ENCODE measurements at places on chromosomes 2 and 18.

GRCh38 chr2:100782380-100782878 lies 37.5 kb upstream of the NPAS2 start:
- no peak for DNase-seq

- DNase-seq = no peak
These were observed 45.7 kb downstream of the ICOS start for GRCh38 chr2:203982276-203982675.

GRCh38 chr2:193668557-193669323 lies 1474.0 kb upstream of the TMEFF2 start:
- DNase-seq = no peak

DNA sequence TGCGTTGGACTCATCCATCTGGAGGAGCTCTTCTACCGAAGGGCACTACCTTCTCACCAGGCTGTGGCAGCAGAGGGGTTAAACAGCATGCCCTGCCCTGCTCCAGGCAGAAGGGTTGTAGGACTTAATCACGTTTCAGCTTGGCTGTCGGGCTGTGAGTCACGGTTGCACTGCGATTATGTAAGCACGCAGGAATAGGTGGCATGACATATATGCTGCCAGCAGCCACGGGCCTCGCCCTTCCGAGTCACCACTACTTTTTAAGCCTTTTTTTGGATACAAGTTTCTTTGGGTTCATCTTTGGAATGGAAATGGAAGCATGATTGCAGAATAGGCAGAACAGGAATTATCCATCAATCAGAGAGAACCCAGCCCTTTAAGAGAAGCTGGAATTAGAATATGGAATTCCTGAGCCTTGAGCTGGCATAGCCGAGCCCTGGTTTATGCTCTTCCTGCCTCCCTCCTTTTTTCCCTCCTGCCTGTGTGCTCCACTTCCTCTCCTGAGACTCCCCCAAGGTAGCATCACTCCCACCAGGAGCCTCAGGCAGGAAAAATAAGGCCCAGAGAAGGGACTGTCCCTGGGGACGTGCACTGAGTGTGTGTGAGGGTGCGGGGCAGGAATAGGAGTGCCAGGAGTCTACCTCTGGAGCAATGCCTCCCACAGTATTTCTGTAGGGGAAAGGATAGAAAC lies 86.8 kb downstream of the SEMA4F start:
- no peak for DNase-seq

- no peak for DNase-seq
These were observed 41.9 kb upstream of the SETBP1 start for GRCh38 chr18:44638811-44639210.

DNA sequence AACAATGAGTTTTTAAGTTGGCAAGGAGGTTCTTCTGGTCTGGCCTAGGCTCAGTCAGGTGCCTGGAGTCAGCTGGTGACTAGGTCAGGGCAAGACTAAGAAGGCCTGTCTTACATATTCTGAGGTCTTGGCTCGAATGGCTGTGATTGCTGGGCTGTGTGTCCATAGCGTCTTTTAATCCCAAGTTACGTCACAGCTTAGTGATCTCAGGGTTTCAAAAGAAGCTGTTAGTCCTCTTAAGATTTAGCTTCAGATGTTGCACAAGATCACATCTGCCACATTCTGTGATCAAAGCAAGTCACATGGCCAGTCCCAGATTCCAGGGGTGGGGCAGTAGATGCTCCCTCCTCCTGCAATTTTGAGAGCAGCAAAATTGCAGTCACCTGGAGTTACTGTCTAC lies 61.3 kb downstream of the PKP4 start:
- no peak for DNase-seq

DNA sequence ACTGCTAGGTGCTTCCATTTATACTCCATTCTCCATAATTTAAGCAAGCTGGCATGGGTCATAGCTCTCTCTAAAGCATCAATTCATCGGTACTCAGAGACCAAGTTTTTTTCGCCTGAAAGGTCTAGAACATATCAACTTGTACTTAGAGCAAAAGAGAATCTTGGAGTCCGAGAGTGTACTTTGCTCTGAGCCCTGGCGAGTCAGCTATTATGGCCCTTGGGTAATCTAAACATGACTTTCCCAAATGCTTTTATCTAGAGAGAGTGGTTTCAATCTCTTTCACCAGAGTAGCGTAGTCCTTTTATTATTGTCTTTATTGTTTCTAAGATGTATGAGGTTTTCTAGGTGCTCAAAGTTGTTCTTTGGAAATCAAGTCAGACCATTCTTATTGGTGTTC lies 34.4 kb downstream of the MAIP1 start:
- no peak for DNase-seq

DNA sequence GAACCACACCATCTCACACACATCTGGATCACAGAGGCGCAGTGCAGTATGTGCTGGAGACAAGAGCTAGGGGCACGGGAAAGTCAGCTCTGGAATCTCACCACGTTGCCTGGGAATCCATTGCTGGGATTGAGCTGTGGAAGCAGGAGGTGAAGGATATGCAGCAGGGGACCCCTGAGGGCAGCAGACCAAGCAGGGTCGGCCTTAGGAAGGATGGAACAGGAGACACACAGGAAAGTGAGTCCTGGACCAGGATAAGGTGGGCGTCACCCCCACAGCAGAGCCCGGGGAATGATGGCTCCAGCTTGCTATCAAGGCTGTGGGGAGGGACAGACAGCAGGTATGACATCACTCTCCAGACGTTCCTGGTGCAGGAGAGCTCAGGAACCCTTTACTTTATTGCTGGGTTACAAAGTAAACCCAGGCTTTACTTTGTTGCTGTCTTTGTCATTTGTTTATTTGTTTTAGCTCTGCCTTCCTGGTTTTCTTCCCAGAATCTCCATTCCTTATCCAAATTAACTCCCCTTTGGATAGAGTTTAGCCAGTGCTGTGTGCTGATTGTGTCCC lies 329.8 kb upstream of the MYT1L start:
- no peak for DNase-seq

DNA sequence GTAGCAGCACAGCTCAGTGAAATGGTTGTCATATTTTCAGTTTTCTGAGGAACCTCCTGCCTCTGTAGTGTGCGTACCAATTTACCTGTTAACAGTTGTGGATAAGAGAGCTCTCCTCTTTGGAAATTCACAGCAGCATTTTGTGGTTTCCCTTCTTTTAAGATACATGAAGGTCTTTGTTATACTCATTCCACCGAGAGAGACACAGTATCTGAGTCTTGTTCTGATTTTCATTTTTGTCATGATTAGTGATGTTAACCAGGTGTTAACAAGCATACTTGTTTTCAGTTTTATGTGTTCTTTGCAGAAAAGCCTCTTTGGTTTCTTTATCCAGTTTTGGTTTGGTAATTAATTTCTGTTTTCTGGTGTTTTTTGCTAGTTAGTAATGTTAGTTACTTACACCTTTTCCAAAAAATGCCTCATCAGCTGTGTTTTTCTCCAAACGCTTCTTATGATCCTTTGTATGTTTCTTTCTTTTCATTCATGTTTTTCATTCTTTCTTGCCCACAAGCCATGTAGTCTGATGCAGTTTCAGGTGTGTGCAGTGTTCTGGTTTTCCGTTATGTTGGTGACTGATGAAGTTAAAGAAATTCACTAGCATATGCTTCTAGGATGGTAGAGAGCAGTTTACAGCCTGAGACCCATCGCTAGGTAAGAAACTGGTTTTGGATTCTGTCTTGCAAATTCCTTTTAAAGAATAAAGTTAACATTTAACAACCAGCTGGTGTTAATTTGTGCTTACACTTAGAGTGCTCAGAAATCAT lies 30.1 kb downstream of the CCDC74A start:
- DNase-seq = no peak

DNA sequence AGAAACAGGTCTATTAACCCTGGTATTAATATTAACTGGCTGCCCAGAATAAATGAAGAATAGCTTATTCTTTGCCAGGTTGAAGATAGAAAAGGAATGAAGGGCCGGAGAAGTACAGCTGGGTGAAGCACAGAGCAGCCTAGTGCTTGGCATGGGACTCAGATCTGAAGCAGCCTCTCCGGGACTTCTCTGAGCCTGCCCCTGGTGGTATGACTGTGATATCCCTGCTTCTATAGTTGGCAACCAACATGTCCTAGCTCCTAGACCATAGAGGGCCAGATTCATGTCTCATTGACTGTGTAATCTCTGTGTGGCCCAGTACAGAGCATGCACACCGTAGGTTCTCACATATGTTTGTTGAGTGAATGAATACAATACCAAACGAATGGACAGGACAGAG lies 107.8 kb downstream of the MSH2 start:
- DNase-seq = no peak

- DNase-seq = no peak
These were observed 97.0 kb upstream of the SMAD2 start for GRCh38 chr18:48027401-48027963.

DNA sequence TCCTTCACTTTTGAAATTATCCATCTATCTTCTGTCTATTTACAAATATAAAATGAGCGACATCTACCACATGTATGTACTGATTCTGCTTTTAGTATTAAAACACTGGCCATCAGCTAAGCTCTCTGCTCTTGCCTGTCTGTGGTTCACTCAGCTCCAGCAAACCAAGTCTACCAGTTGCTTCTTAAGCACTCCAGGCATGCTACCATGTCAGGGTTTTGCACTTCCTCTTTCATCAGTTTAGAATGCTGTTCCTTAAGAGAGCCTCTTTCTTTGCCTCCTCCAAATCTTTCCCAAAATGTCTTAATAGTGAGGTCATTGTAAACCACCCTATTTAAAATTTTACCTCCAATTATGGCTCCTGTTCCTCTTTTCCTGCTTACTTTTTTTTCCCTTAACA lies 59.5 kb downstream of the SCN3A start:
- DNase-seq = no peak

DNA sequence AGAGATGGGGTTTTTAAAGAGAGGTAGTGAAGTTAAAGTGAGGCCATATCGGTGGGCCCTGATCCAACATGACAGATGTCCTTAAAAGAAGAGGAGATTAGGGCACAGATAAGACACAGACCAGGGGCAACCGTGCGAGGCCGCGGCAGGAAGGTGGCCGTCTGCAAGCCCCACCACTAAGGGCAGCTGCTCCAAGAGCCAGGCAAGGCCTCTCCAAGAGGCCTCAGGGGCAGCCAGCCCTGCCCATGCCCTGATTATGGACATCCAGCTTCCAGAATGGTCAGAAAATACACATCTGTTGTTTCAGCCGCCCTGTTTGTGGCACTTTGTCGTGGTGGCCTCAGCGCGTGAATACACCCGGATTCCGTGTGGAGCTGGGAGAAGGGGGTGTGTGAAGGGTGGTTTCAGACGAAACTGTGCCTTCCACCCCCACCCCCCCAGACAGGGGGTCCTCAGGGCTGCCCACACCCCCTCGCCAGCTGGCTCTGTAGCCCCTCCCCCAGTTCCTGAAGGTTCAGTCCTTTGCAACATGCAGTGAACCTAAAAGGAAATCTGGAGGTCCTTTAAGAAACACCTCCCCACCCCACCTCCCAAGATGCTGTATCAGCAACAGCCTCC lies 74.1 kb upstream of the SMAD7 start:
- no peak for DNase-seq

DNA sequence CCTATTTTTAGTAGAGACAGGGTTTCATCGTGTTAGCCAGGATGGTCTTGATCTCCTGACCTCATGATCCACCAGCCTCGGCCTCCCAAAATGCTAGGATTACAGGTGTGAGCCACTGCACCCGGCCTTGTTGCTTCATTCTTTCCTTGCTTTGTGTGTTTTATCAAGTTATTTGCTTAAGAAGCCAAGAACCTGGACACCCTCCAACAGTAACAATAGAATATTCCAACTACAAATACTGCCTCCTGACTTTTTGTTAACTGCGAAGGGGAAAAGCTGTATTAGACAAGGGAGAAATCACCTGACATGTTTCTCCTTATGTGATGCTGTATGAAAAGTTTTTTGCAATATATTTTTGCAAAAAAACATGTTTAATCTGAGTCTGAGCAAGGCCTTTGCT lies 297.2 kb downstream of the NCKAP5 start:
- no peak for DNase-seq

DNA sequence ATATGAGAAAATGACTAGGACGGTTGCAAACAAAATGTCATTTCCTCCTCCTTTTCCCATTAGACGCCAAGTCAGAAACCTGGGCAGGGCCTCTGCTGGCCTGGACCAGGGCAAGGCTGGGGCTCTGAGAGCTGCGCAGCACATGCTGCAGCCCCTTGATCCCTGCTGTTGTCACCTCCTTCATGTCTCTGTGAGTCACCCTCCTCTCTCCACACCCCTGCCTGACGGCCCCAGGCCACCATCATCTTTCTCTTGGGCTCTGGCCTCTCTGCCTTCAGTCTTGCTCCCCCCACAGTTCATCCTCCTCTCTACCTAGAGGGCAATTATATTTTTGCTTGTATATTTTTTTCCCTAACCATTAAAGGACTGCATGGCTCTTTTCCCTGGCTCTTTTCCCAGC lies 10.0 kb downstream of the FLACC1 start:
- no peak for DNase-seq

DNA sequence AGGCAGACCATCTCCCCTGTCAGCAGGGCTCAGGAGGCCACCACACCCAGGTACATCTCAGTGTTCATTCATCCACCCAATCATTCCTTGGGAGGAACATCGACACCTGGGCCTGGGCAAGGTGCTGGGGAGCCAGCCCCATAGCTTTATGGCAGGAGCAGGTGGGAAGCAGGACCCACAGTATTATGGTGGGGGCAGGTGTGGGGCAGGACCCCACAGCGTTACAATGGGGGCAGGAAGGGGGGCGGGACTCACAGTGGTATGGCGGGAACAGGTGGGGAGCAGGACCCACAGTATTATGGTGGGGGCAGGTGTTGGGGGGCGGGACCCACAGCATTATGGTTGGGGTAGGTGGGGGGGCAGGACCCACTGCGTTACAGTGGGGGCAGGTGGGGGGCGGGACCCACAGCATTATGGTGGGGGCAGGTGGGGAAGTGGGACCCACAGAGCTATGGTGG lies 128.9 kb upstream of the HS6ST1 start:
- no peak for DNase-seq

- peak; percentile 32 for DNase-seq
These were observed 184.1 kb upstream of the KYNU start for GRCh38 chr2:142693171-142693950.

- peak; percentile 78 for DNase-seq
These were observed 513.8 kb downstream of the RNF144A start for GRCh38 chr2:7430869-7431641.

DNA sequence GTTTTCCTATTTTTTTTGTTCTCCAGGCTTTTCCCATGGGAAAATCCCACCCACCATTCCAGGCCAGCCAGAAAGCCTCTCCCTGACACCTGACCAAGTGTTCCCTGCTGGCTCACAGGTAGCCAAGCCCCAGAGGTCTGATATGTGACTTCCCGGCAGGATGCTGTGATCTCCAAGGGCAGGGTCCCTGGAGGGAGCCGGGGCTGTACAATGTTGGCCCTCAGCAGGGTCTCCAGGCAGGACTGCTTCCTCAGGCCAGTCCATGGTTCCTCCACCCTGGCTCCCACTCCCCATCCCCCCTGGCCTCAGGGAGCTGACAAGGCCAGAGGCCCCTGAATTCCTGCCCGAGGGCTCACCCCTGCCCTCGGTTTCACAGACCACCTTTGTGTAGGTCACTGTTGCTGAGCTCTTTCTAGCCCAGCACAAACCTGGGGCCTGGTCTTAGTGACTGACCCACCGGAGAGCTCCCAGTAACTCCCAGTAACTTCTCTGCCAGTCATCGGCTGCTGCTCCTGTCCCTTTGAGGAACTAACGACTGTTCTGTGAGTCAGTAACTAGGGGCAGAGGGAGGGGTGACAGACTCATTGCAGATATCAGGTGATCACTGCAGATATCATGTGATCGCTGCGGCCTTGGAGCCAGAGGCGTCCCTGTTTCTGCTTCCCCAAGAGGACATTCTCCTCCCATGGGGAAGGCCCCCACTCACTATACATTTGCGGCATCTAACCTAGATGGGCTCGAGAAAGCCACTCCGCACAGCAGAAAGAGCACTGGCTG lies 38.7 kb downstream of the SDC1 start:
- no peak for DNase-seq
